ENCODE measurements at places on chromosomes 3 and 15. TPM values are rescaled to one million over a fixed set of nuclear protein-coding genes. Genes with fewer than 3 reads are reported as not detected.

Gene LTF
- total RNA-seq: 0.58 TPM

GRCh38 chr3:193400304-193400703 lies 21.8 kb upstream of the ATP13A5 start:
- no peak for DNase-seq
- H3K4me1 ChIP-seq: no peaks in the 10 kb centered on the region
- no peak overlapping the region for H3K4me3 ChIP-seq
- no peaks in the 10 kb centered on the region for H3K36me3 ChIP-seq

Gene NR1I2
- total RNA-seq: 37.4 TPM

DNA sequence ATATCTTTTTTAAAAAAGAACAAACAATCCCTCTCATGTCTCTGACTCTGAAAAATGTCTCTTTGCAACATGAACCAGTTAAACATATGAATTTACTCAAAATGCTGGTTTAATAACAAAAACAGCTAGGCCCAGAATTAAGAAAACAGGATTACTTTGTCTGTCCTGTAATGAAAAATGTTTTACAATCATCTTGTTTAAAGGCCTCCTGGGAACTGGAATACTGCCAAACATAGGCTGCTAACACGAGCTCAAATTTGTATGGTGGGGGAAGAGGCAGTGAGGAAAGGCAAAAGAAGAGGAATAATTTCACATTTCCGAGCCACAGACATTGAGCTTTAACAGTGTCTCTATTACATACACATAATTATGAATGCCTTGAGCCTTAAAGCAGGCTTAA lies 61.7 kb upstream of the PPIB start:
- peaks cover 7% of the 10 kb centered on the region for H3K4me1 ChIP-seq
- DNase-seq: no peak
- no peak overlapping the region for H3K27ac ChIP-seq
- H3K36me3 ChIP-seq: no peaks in the 10 kb centered on the region

DNA sequence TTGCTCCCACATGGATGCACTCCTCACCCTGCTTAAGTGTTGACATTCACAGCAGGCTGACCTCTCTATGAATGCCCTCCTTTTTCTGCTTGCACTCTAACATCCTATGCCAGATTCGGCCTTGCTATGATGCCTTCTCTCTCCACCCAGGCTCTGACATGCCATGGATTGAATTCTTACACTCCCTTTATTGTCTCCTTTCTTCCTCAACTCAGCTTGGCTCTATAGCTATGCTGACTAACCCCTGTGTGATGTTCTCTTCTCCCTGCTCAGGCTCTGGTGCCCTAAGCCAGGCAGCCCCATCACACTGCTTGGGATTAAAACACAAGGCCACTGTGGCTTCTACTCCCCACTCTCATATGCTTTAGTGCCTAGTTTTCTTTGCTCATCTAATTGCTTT lies 563.7 kb downstream of the NSUN3 start:
- no peak for DNase-seq
- H3K4me1 ChIP-seq: no peaks in the 10 kb centered on the region
- H3K36me3 ChIP-seq: no peaks in the 10 kb centered on the region
- H3K27ac ChIP-seq: no peak overlapping the region
- no peak overlapping the region for H3K4me3 ChIP-seq

DNA sequence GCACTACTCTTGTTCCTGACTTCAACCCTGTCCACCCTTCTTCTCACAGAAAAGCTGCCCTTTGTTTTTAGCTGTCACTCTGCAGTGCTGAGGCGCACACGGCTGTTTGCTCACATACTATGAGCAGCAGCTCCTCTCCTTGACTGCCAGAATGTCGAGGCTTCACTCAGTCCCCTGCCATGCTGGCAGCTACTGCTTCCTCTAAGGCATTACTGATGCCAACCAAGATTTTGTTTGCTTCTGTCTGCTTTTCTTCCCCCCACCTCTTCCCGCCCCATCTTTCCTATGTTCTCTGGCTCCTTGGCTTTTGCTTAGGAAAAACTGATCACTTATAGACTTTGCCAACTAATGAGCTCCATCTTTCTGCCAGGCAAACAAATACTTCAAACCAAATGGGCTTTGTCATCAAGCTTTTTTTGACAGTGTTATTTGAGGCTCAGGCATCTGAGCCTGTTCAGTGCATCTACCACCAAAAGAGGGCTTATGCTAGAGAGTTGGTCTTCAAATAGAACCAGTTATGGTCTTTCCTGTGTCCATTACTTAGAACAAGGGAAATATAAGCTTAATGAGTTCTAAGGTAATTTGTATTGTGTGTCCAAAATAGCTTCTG lies 81.0 kb downstream of the FBXL2 start:
- no peak for DNase-seq
- H3K4me1 ChIP-seq: no peaks in the 10 kb centered on the region
- no peaks in the 10 kb centered on the region for H3K27me3 ChIP-seq
- H3K4me3 ChIP-seq: no peak overlapping the region
- H3K36me3 ChIP-seq: no peaks in the 10 kb centered on the region

DNA sequence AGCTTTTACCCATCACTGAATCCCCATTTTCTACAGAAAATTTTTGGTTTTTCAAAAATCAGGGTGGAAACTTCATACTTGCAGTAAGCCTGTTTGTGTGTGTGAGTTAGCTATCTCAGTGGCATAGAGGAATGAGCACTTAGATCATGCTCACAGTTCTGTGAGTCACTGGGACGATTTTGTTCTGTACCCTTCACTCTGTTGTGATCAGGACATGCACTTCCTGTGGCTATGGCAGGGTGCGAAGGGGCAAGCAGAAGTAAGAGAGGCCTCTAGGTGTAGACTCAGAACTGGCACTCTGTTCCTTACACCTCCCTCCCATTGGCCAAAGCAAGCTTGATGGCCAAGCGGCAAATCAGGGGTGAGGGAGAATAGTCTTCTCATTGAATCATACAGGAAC lies 11.6 kb downstream of the NIPA2 start:
- no peak for DNase-seq
- H3K4me1 ChIP-seq: peaks cover 10% of the 10 kb centered on the region
- peaks cover 95% of the 10 kb centered on the region for H3K36me3 ChIP-seq
- no peaks in the 10 kb centered on the region for H3K27me3 ChIP-seq
- H3K4me3 ChIP-seq: no peak overlapping the region
- no peak overlapping the region for H3K27ac ChIP-seq

Gene CSPG4
- total RNA-seq: 15.1 TPM

Gene IQCH
- total RNA-seq: 5.3 TPM

- no peaks in the 10 kb centered on the region for H3K36me3 ChIP-seq
- H3K27me3 ChIP-seq: no peaks in the 10 kb centered on the region
- no peak for DNase-seq
- H3K4me1 ChIP-seq: no peaks in the 10 kb centered on the region
- no peak overlapping the region for H3K27ac ChIP-seq
Observed at GRCh38 chr15:85955501-85956391, 123.9 kb upstream of the AGBL1 start.

Gene MEGF11
- total RNA-seq: not detected

- no peak overlapping the region for H3K4me3 ChIP-seq
- H3K4me1 ChIP-seq: peaks cover 13% of the 10 kb centered on the region
- H3K27me3 ChIP-seq: no peaks in the 10 kb centered on the region
- no peaks in the 10 kb centered on the region for H3K36me3 ChIP-seq
- no peak for DNase-seq
Observed at GRCh38 chr15:31065824-31066223, 35.7 kb downstream of the TRPM1 start.

- no peak overlapping the region for H3K4me3 ChIP-seq
- peak; percentile 3 for DNase-seq
- no peak overlapping the region for H3K27ac ChIP-seq
Observed at GRCh38 chr3:87052499-87053260, 61.7 kb upstream of the VGLL3 start.

GRCh38 chr3:47121409-47121808 lies 42.5 kb downstream of the SETD2 start:
- no peak for DNase-seq
- no peaks in the 10 kb centered on the region for H3K4me1 ChIP-seq
- H3K27ac ChIP-seq: no peak overlapping the region
- no peak overlapping the region for H3K4me3 ChIP-seq

- no peak overlapping the region for H3K4me3 ChIP-seq
- H3K4me1 ChIP-seq: no peaks in the 10 kb centered on the region
- no peaks in the 10 kb centered on the region for H3K27me3 ChIP-seq
- no peak overlapping the region for H3K27ac ChIP-seq
- DNase-seq: no peak
Observed at GRCh38 chr3:72538070-72538745, 310.0 kb downstream of the SHQ1 start.

Gene TRIM42
- total RNA-seq: not detected
